H1 (cell line): ENCODE measurements at places on chromosomes 5 and 9. TPM values are rescaled to one million over a fixed set of nuclear protein-coding genes. Genes with fewer than 3 reads are reported as not detected.

- no peak for DNase-seq
Measured at GRCh38 chr5:21806943-21807342, 1046.2 kb downstream of the CDH12 start.

The OR1Q1 gene
- polyA plus RNA-seq = not detected in 2 replicates

The CTXN3 gene
- 0.05 TPM in 1 of 2 replicates, not detected in the other for polyA plus RNA-seq

DNA sequence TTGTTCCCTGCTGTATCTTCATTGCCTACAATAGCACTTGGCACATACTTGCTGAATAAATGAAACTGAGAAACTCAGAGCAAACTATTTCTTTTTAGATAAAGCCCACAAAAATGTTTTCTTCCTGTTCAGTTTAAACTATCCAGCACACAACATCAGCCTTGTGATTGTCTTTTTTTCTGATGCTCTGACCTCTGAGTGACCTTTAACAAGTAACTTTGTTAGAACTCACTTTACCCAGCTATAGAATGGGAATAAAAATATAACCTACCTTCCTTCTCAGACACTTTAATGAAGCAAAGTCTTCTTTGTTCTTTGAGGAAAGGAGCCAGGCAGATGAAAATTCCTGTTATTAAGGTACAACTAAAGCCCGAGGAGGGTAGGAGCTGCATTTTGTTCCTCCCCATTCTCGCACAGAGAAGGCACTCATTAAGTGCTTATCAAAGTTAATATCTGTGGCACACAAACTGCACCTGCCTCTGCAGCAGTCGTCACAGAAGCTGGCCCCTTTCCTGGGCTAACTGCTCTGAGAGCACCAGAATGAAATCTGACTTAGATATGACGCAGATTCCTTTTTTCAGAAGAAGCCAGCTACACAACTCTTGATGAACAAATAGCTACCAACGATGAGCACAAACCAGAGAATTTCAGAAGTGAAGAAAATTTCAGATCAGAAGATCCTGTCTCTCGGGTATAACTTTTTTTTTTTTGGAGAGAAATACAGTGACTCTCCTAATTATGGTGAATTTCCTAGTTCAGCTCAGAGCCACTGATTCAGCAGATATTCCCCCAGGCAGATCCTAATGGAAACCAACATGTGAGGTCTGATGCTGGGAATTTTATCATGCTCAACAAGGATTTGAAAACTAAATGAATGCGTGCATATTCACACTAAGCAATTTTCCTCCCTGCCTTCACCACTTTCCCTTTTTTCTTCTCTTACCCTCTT, 31.0 kb upstream of the NR3C1 start:
- no peak for DNase-seq

- no peak for DNase-seq
Measured at GRCh38 chr5:168426007-168426863, 60.0 kb upstream of the RARS1 start.

GRCh38 chr9:14313951-14314423, at the start of gene NFIB:
NFIB (minus strand) TSS chr9:14314141; CDS start chr9:14313511, 630 bp downstream.
- DNase-seq = peak; percentile 60

The UBLCP1 gene
- polyA plus RNA-seq = 6.8 and 13.0 TPM in 2 replicates

- no peak for DNase-seq
Measured at GRCh38 chr5:136529081-136529480, 163.7 kb upstream of the TRPC7 start.

The SHB gene
- polyA plus RNA-seq = 4.1 and 7.1 TPM in 2 replicates

- no peak for DNase-seq
Measured at GRCh38 chr9:107018861-107019545, 156.0 kb downstream of the ZNF462 start.

GRCh38 chr5:179227580-179228311, 117.5 kb downstream of the ADAMTS2 start:
- no peak for DNase-seq

- DNase-seq = no peak
Measured at GRCh38 chr5:77444356-77444755, 47.8 kb downstream of the WDR41 start.

GRCh38 chr5:56429110-56429561, 196.0 kb upstream of the ANKRD55 start:
- no peak for DNase-seq

DNA sequence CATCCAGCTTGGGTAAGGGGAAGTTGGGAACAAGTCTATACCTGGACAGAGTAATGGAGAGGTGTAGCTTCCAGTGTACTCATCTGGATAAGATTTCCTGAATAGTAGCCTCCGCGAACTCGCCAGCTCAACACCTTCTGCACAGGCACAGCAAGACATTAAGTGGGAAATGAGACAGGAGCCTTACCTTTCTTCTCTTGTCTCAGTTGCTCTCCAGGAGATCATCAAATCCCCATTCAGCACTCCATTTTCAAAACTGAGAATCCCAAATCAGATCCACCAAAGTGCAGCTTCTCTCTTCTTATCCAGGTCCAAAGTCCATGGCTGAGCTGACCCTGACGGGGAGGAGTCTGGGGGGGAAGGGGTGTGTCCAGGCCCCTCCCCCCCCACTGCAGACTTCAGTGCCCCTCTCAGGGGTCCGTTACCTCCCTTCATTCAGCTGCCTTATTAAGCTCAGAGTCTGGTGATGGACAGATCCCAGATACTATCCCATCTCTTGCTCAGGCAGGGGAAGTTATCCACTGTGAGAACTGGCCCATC, 5.9 kb upstream of the MGAT1 start:
- DNase-seq = no peak

DNA sequence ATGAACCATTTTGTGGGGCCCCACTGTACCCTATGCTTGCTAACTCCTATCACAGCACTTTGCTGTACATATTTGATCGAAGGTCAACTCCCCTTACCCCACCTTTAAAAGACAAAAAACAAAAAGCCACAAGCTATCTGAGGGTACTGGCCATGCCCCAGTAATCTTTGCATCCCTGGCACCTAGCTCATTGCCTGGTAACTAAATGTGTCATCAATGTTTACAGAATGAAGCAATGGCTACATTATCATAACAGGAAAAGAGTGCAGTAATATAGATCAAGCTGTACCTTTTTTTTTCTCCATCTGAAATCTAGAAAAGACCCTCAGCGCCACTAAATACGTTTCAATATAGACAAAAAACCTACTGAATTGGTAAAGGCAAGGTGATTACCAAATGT, 188.0 kb downstream of the ELAVL2 start:
- no peak for DNase-seq

- no peak for DNase-seq
Measured at GRCh38 chr9:91483189-91483691, 59.6 kb upstream of the NFIL3 start.

The DAPK1 gene
- polyA plus RNA-seq = 62.4 and 64.9 TPM in 2 replicates

DNA sequence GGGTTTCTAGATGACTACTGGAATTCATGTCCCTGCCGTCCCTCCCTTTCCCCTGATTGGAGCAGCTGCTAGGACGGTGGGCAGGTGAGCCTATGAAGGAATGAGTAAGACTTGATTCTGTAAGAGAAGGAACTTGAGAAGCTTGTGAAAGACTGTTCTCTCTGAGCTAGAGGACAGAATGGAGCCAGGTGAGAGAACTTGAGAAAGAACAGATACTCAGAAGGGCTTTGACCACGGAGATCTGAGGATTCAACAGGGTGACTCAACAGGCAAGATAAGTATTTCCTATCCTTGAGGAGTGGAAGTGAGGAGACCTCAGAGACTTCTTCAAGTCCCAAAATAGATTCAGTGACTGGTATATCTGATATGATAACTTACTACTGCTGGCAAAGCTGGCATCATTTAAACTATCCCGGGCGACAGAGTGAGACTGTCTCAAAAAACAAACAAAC, 41.9 kb downstream of the HSDL2 start:
- no peak for DNase-seq

The IRGM gene
- polyA plus RNA-seq = 0.11 TPM in 2 replicates

The TRIM32 gene
- polyA plus RNA-seq = 9.2 and 10.5 TPM in 2 replicates

The GHR gene
- 0.09 and 0.15 TPM in 2 replicates for polyA plus RNA-seq

DNA sequence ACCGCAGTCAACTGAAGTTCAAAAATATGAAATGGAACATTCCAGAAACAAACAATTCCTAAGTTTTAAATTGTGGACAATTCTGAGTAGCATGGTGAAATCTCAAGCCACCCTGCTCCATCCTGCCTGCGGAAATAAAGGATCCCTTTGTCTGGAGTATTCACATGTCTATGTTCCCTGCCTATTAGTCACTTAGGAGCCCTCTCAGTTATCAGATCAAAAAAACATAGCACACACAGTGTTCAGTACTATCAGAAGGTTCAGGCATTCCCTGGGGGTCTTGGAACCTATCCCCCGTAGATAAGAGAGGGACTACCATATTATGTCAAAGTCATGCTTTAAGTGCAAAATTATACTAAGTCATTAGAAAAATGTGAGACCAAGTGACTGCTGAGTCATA, 300.8 kb downstream of the SEMA5A start:
- no peak for DNase-seq

DNA sequence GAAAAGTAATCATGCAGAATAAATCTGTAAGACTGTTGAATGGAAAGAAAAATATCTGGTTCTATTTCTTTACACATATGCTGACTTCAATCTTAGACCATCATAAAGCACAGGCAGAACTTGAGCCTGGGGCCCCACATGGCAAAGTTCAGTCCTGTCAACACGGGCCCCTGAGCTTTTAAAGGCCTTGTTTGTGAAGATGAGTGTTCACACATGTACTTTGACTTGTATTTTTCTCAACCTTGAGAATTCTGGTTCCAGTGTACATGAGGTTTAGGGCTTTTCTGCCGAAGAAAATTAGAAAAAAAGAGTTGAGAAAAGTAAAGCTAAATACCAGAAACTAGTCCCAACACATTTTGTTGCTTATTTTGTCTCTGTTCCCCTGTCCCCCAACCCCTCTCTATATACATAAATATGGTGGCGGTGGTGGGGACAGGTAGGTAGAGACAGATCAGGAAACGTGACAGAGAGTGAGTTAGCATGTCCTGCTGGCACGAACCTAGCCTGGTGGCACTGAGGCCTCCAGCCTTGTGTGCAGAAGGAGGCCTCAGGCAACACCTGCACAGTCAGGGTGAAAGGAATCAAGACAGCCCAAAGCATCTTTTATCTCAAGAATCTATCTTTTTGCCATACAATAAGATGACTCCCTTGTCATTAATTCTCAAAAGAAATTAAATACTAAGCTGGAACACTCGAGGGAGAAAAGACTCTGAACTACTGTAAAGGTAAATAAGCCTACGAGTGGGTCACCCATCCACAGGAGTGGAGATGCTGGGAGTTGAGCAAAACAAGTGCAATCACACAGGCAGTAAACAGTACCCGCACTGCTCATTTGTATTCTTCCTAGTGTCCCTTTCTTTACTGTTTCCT, 22.9 kb downstream of the LIFR start:
- DNase-seq = no peak

DNA sequence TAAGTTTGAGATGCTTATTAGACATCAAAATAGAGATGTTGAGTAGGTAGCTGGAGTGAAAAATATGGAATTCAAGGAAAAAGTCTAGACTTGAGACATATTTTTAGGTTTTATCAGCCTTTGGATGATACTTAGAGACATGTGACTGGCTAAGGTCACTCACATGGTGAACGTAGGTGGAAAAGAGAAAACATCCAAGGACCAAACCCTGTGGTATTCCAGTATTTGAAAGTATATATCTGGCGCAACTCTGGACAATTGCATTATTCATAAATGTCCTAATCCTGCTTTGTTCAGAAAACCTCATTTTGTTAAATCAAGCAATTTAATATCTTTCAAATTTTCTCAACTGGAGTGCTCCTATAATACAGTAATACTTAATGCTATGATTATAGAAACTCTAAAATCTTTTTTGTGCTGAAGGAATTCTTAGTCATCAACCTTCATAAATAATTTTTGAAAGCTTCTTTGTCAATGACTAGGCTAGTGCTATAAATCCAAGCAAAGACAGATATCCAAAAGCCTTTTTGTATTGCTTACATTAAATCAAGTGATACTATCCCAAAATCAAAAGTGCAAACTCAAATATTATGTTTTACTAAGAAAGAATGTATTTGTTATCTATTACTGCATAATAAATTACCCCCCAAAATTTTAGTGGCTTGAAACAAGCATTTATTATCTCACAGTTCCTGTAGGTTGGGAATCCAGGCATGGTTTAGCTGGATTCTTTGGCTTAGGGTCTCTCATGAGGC, 452.0 kb downstream of the ENC1 start:
- no peak for DNase-seq

- no peak for DNase-seq
Measured at GRCh38 chr5:14407746-14408175, 173.8 kb upstream of the OTULINL start.

DNA sequence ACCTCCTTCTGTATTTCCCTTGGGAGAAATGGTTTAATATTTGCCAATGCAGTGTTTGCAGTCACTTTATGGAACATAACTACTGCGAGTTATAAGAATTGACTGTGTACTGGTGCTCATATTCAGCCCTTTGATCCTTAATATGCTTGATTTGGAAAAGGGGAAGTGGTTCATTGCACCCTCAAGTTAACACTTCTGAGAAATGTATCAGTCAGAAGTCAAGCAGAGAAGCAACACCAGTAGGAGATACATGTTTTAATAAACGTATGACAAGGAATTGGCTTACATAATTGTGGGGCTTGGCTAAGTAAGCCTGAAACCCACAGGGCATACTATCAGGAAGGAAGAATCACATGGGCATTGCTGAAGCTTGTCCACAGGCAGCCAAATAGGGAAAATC, 131.0 kb upstream of the SPRY4 start:
- DNase-seq = no peak

DNA sequence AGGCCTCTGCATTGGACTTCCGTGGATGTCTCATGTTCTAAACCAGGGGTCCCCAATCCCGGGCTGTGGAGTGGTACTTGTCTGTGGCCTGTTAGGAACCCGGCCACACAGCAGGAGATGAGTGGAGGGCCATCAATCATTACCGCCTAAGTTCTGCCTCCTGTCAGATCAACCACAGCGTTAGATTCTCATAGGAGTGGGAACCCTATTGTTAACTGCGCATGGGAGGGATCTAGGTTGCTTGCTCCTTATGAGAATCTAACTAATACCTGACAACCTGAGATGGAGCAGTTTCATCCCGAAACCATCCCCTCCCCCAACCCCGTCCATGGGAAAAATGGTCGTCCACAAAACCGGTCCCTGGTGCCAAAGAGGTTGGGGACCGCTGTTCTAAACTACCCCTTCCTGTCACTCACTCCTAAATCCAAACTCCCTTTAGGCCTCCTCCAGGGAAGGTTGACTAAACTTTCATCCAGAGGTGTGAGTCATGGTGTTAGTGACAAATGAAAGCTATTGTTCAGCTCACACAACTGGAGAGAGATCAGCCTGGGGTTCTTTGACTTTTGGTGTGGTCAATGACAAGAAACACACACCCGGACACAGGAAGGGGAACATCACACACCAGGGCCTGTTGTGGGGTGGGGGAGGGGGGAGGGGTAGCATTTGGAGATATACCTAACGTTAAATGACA, 9.5 kb downstream of the KCNV2 start:
- DNase-seq = no peak
